ENCODE measurements at places on chromosomes 4 and X. TPM values are rescaled to one million over a fixed set of nuclear protein-coding genes. Genes with fewer than 3 reads are reported as not detected.

DNA sequence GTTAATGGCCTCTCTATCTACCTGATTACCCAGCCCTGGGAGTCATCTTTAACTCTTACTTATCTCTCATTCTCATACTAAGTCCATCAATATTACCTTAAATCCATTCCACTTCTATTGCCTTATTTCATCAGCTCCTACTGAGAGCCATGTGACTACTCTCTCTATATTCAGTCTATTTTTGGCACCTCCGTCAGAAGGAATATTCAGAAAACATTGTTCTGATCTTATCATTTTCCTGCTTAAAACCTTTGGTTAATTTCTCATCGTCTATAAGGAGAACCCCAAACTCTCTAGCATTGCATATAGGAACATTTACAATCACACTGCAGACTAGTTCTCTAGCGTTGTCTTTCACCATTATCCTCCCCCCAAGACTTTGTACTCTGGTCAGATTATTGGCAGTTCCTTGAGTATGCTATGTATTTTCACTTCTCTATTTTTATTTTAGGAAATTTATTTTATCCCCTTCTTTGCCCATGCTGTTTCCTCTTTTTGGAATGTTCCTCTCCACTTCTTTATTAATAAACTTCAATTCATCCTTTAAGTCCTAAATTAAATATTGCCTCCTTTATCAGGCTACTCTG is 13.7 kb upstream of the AMMECR1 start:
- no peak for DNase-seq

DNA sequence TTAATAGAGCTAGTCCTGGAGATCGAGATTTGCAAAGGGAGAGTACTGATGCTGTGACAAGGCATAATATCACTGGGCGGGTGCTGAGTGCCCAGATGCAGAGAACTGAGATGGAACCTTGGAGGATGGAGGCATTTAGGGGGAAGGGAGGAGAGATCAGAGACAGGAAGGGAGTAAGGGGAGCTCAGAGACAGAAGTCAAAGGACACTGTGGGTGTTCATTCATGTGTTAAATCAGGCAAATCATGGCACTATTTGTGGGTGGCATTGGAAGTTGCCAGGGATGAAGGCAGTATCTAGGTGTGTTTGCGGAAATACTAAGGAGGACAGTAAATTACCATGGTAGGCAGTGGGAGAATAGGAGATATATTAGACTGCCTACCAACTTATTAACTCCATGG is 135.0 kb downstream of the RBM46 start:
- no peak for DNase-seq

DNA sequence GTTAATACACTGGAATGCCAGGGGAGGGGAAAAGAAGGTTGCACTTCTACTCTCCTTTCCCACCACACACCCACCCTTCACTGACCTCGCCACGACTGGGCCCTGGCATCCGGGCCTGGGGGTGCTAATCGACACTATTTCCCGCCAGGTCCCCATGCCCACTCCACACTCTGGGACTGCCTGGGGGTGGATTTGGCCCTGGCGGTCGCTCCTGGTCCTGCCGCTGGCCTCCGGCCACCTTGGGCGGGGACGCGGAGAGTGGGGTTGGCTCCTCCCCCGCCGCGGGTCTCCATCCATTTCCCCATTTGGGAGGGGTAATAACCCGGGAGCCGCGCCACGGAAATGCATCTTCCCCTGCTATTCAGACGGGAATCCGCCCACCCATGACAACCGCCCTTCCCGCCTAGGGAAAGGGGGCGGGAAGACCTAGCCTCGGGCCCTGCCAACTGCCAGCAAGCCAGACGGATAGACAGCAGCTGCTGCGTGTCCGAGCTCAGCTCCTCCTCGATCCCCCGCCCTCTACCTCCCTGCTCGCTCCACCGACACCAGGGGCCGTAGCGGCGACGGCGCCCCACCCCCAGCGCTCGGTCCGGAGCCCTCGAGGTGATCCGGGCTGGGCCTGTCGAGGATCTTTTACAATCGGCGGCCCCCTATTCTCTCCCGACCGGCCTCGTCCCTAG is 78.1 kb downstream of the RLIM start:
- DNase-seq: peak; percentile 16

TAF7L gene
- total RNA-seq: 0.11 TPM

DNA sequence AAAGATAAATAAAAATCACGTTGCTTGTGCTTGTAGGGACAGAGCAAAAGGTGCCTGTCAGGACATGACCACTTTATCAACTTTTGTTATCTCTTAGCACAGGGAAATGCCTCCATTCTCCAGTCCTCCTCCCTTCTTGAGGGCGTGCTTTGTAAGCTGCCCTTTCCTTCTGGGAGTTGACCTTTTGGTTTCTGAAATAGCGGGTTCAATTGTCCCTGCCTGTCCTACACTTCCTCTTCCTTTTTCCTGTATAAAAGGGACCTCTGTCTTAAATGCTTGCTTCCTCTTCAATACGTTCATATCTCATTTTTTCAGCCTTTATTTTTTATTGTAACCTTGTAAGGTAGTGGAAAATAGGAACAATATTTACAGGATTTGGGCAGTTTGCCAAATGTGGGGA is 153.5 kb downstream of the SH3BGRL start:
- no peak for DNase-seq

DNA sequence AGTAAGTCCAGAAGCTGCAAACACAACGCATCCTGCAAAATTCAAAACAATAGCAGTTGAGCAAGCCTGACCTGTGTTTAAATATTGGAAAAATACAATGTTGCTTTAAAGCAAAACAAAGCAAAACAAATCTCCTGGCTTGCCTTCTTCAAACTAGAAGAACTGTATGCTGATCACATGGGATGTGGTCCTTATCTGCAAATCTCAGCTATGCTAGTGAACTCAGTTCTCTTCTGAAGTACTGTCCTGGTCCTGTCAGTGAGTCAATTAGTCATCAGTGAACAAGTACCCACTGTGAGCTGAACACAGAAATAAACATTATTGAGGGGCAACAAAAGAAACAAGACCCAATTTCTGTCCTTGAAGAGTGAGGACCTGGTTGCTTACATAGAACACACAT is 522.5 kb downstream of the SMARCA1 start:
- no peak for DNase-seq

GRCh38 chr4:8147231-8147970 is 11.2 kb downstream of the ABLIM2 start:
- DNase-seq: no peak

All from activated naive CD4-positive, alpha-beta T cell treated with anti-CD3 and anti-CD28 coated beads, Interleukin-2, amount 50 U/mL, for 72 hours (primary cell).